ENCODE measurements at places on chromosomes 7 and 10.

GRCh38 chr7:39560408-39560807 is 5.8 kb upstream of the YAE1 start:
- no peak for DNase-seq

GRCh38 chr10:6064119-6064518 is 2.0 kb upstream of the IL2RA start:
- no peak for DNase-seq

GRCh38 chr7:19016140-19016539 is 101.3 kb downstream of the TWIST1 start:
- no peak for DNase-seq

GRCh38 chr10:125064681-125065492 is 95.5 kb downstream of the CTBP2 start:
- DNase-seq = no peak

- DNase-seq = no peak
Measured at GRCh38 chr7:1175967-1176851, 16.2 kb upstream of the ZFAND2A start.

DNA sequence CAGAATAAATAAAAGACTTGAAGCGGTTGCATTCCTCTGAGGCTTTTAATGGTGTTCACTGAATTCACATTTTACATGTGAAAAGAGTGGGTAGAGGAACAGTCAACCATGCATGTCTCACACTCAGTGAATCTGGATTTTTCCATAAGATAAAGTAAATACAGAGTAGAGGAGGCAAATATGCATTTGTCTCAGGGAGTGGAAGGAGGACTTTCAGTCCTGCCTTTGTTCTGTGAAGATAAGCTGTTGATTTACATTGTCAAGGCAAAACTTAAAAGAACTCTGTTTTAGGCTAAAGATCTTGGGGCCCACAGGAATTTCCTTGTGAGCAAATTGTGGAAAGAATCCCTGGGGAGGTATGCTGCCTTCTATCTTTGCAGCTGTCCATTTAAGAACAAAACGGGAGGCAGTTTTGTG is 825.3 kb upstream of the MBL2 start:
- DNase-seq = no peak

DNA sequence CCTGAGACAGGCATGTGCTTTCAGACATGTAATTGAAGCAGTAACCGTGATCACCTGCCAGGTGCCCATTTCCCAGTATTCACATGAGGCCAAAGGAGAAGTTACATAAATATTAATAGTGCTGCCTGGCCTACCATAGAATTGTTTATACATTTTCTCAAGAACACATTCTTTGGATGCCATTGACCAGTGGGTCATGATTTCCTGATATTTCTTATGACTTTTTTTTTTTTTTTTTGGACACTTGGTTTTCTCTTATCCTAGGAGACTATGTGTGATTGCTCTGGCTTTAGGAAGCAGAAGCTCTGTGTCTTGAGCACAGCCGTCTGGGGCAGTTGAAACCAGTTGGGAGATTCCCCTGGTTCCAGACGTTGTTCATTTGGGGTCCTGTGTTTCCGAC is 143.9 kb upstream of the NPS start:
- DNase-seq = no peak

DNA sequence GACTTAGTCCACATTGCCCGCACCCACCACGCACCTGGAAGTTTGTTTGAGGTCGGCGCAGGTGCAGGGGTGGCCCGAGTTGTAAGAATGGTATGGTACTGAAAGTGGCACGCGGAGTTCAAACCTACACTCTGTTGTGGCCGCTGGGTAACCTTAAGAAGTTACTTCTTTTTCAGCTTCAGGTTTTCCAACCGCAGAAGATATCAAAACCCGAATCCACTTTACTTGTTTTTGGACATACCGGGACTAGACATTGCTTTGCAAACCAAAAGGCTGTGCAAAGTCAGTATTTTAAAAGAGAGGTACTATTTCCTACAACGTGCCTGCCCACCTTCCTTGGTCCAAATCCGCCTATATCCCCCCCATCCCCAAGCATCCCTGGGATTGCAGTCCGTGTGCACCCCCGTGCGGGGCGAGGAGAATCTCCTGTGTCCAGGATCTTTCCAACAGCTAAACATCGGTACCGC is 1.0 kb downstream of the IGFBP3 start:
- no peak for DNase-seq

GRCh38 chr10:101611096-101611905 is 23.2 kb downstream of the DPCD start:
- no peak for DNase-seq

- DNase-seq = no peak
Measured at GRCh38 chr7:120865191-120865981, 7.4 kb upstream of the TSPAN12 start.

DNA sequence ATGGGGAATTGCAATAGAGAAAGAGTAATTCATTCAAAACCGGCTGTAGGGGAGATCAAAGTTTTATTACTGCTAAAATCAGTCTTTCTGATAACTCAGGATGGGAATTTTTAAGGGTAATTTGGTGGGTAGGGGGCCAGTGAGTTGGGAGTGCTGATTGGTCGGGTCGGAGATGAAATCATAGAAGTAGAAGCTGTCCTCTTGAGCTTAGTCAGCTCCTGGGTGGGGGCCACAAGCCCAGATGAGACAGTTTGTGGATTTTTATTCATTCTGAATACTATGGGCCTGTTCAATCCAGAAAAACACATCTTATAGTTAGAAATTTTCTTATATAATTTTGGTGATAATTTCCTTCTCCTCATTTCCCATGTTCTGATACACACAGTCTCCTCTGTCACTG is 25.4 kb downstream of the CALD1 start:
- DNase-seq = no peak

GRCh38 chr7:134104166-134104565 is 23.0 kb upstream of the LRGUK start:
- DNase-seq = no peak

GRCh38 chr7:95430864-95431263 is 4.0 kb downstream of the PON2 start:
- DNase-seq = no peak

DNA sequence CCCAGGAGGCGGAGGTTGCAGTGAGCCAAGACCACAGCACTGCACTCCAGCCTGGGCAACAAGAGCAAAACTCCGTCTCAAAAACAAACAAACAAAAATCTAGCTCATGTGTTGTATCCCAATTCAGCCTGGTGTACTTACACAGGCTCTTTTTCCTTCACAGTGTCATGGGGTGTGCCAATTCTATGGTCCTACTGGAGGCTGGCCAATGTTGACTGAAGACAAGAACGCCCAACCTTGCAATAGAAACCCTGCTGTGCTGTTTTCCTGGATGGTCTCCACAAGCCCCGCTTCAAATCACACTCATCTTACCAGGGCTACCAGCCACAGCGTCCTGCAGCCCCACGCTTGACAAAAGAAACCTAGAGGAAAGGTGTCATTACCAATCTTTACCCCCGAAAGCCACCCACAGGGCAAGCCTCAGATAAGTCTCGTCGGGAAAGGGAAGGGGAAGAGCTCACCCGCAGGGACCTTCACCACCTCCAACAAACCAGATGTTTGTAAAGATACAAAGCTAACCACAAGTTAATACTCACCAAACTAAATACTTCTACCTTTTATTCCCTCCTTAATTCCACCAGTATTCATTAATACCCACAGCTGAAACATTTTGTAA is 64.8 kb downstream of the TNS3 start:
- DNase-seq = peak; percentile 40

DNA sequence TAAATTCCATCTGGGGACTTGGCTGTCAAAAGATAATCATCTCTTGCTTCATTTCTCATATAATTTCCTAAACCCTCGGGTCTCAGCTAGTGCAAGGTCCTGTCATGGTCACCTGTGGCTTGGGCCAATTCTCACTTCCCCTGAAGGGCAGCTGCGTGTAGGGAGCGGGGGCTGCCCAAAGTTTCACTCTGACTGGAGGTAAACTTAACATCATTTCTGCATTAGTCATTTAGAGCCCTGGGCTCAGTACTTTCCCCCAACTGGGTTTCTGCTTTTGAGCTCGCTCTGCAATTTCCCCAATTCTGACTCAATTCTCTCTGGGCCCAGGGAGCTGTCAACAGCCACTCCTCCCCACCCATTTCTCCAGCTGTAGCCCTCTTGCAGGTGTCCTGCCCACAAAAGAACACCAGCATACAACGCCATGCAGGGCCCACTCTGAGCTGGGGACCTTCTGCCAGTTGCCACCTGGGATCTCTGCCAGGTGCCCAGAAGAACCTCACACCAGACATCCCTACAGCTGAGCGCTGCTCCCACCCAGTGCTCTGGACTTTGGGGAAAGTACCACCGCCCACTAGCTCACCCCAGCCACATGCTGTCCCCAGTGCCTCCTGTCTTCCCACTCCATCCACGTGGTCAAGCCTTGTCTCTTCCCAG is 37.9 kb downstream of the VOPP1 start:
- DNase-seq = no peak

DNA sequence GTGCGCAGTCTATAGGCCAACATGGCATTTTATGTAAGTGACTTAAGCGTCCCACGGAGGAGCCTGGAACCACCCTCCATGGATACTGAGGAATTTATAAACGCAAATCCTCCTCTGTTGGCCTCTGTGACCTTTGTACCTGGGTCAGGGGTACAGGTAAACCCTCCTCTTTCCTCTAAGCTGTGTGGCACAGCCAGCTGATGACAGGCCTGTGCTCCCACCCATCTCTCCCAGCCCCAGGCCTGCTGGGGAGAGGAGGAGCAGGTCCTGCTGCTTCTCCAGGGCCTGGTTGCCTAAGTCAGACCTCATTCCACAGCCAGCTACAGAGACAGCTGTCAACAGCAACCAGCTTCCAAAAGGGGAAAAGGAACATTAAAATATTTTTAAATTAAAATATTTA is 5.0 kb downstream of the AVPI1 start:
- DNase-seq = no peak

DNA sequence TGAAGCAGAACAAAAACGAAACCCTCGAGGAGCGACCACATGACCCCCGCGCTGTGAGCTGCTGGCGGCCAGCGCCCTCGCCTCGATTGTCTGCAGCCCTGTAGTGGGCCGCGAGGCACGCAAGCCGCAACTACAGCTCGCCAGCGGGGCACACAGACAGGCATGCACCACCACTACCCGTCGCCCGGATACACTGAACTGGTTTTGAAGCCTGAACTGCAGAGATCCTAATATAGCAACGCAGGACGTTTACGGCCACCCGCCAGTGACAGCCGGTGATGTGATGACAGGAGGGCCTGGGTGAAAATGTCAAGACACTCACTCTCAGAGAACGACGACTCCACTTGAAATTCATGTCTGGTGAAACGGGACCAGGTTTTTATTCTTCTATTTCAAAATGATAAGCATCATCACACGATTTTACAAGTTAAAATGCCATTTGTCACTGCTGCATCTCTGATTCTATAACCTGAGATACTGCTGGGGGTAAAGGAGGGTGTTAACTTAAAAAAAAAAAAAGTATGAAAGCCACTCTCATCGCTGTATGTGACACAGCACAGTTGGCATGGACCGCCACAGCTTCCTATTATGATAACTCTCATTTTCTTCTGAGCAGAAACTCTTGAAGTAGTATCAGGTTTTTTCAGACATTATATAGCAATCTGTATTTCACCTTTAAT is 120.3 kb upstream of the DIP2C start:
- DNase-seq = no peak

DNA sequence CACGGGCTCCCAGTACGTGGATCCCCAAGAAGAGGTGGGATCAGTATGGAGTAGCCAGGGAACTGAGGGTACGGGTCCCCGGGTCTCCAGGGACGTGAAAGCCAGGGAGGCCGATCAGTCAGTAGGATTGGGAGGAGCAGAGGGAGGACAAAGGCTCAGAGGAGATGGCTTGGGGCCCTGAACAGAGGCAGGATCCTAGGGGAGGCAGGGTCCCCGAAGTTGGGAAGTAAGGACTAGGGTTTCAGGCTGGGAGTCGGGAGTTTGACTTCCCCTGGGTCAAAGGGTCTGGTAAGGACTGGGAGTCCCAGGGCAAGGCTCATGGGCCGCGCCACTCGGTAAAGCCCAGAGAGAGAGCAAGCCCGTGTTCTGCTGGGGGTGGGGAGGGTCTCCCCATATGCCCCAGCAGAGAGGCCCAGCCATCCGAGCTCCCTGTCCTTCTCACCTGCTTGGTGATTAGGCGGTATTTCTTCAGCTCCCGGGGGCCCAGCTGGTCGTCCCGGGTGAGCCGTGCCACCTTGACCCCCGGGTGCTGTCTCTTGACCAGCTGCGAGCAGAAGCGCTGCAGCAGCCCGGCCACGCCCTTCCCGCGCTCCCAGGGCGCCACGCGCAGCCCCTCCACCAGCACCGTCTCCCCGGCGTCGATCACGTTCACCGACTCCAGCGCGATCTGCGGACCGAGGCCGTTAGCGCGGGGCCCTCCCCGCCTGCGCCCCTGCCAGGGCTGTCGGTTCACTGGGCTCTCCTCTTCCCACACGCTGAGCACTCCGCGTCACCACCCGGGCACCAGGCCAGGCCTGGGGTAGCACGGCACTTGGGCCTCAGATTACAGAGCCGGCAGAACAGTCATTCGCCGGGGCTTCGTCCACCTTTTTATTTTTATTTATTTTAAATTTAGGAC is 7.0 kb downstream of the NAT16 start:
- DNase-seq = no peak

DNA sequence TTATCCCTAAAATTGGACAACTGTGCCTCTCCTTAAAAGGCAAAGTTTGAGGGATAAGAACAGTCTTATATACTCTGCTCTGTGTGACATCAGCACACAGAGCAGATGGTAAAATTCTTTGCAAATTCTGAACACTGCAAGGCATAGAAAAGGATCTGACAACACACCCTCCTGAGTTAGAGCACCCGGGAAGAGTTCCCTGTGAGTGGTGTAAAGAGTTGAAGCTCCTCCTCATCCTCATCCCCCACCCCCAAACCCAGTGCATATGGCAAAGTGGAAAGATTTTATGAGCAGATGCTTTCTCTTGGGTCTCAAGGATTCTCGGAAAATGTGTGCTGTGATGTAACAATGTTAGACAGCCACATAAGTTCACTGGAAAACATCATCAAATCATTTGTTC is 40.0 kb upstream of the DGKI start:
- no peak for DNase-seq

DNA sequence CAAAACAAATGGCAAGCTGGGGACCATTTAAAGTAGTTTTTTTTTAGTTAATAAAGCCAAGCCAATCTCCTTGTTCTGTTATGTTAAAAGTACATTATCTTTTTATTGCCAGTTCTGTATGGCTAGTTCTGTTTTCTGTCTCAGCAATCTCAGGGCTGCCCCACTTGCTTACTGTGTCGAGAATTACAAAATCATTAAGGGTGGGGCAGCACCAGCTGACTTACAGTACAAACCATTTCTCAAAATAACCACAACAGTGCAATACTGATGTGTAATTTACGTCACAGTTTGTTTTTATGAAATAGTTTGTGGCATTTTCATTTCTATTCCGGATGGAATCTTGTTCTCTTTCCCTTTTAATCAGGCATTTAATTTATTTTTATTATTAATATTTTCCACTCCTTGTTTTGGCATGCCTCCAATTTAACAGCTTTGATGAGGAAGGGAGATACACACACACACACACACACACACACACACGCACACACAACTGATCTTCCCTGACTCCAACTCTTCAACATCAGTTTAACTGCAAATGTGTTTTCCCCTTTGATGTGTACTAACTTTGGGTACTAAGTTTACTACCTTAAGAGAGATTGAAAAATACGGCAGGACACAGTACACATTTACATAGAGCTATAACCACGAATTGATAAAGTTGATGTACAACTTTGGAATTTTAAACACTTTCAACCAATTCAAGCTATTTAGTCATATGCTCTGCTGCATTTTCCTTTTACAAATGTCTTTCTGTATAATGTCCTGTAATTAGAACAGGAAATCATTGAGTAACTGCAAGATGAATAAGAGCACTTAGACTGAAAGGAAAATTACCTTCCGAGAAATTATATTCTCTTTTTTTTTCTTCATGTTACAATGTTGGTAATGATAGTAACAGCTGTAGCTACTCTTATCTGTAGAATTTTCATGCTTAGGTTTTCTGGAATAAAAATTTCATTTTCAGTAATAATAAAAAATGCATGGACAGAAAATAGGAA is 91.5 kb downstream of the ARID5B start:
- no peak for DNase-seq

Measured in CMK (cell line).